ENCODE measurements at places on chromosomes 7 and 10.

DNA sequence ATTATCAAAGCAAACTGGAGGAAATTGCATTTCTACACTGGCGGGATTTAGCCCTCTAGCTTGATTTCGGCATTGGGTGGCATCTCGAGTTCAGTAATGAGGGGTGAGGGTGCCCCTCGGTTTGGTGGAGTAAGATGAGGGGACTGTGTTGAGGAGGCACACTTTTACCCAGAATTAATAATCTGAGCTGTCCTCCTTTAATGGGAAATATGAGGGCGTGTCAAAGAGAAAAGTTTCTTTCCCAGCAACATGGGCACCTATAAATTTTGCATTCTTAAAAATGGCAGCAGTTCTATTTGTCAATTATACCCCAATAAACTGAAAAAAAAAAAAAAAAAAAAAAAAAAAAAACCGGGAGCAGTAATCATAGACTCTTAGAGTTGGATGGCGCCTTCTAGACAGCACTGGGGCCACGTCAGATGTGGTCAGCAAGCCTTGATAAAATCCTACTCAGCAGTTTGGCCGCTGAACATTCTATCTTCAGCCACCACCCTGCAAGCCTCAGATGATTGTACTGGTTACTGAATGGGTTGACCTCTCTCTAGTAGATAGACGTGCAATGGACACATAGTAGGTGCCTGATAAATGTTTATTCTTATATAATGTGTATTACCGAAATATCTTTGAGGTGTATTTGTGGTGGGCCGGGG lies 931 bp downstream of the PAPSS2 start:
- DNase-seq: no peak

- DNase-seq: no peak
These were observed 882 bp upstream of the GAL3ST4 start for GRCh38 chr7:100169147-100169850.

- no peak for DNase-seq
These were observed 189.1 kb downstream of the LRRTM3 start for GRCh38 chr10:67114945-67115344.

- DNase-seq: no peak
These were observed 46.7 kb upstream of the MDFIC start for GRCh38 chr7:114875186-114875585.

DNA sequence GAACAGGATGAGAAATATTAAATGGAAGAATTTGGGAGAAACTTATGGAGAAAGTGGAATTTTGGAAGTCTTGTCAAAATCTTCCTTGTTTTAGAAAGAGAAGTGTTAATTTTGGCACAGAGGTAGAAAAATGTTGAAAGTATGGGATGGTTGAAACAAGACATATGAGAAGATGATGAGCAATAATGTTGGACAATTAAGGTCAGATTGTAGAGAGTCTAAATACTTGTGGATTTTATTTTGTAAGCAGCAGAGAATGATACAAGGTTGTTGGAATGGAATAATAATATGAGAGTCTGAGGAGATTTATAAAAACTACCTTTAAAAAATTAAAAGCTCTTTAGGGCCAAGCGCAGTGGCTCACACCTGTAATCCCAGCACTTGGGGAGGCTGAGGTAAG lies 34.6 kb downstream of the PHTF2 start:
- no peak for DNase-seq

DNA sequence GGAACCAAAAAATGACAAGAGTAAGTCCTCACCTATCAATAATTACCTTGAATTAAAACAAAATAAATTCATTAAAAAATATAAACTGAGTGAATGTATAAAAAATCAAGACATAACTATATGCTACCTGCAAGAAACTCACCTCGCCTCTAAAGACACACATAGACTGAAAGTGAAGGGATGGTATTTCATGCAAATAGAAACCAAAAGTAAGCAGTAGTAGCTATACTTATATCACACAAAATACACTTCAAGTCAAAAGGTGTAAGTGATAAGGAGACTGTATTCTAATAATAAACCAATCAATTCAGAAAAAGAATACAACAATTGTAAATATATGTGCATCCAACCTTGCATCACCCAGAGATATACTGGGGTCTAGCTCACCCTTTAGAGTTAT lies 332.6 kb downstream of the SH2D4B start:
- DNase-seq: no peak

GRCh38 chr10:102926842-102927241 lies 8.7 kb downstream of the CNNM2 start:
- DNase-seq: no peak

- DNase-seq: no peak
These were observed 111.1 kb downstream of the FZD1 start for GRCh38 chr7:91375378-91375777.

GRCh38 chr10:68284062-68285001 lies 47.5 kb upstream of the HNRNPH3 start:
- DNase-seq: peak; percentile 45

DNA sequence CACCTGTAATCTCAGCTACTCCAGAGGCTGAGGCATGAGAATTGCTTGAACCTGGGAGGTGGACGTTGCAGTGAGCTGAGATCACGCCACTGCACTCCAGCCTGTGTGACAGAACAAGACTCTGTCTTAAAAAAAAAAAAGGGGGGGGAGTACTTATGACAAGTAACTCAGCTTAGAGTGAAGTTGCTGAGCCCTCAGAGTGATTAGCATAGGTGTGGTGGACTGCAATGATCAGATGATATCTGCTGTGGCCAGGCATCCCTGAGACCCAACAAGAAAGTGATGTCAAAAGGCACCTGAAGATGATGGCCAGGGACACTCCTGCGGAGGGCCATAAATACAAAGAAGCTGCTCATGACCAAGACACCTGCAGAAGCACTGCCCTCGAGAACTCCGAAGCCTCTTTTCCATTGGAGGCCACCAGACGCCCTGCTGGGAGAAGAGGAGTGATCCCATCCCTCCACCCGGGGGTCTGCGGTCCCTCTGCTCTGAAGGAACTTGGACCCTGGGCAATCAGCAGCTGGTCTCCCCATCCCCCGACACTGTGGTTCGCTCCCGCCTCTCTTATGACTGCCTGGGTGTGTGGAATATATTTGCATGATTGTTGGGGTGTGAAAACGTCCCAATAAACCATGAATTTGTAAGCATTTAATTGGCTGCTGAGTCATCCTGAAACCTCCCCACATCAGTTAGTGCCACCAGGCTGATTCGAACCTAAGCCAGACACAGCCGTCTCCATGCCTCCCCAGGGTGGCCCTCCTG lies 46.0 kb downstream of the RASGEF1A start:
- DNase-seq: peak; percentile 1

DNA sequence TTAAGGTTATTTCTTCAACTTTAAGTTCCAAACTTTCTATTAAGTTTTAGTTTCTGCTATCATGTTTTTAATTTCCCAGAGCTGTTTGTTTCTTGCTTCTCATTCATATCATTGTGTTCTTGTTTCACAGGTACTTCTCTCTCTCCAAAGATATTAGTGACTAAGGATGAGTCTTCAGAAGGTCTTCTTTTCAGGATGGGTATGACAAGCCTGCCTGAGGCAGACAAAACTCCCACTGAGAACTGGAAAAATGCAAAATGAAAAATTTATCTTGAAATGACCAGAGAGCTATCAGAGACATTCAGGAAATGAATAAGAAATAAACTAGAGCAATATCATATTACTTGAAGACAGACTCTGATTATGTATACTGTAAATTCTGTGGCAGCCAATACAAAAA lies 110.8 kb upstream of the EGFR start:
- no peak for DNase-seq

DNA sequence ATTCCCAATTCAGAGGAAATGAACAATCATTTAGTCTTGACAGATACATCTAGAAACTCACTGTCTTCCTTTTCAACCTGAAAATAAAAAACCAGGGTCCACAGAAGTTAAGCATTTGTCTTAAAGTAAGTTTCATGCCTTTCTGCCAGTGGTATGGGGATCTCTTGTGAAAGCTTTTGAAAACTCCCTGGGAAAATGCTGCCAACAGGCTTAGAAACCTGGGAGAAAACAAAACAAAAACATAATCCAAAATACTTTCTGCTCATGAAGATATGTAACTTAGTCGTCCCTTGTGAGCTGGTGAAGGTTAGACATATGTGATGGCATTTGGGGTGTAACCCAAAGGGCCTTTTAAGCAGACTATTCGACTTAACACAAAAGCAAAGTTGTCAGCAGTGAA lies 66.4 kb upstream of the ZNF438 start:
- no peak for DNase-seq

- DNase-seq: no peak
These were observed 197.3 kb downstream of the PPP1R9A start for GRCh38 chr7:95104739-95105138.

GRCh38 chr10:18532881-18533535 lies 118.4 kb downstream of the NSUN6 start:
- DNase-seq: no peak

DNA sequence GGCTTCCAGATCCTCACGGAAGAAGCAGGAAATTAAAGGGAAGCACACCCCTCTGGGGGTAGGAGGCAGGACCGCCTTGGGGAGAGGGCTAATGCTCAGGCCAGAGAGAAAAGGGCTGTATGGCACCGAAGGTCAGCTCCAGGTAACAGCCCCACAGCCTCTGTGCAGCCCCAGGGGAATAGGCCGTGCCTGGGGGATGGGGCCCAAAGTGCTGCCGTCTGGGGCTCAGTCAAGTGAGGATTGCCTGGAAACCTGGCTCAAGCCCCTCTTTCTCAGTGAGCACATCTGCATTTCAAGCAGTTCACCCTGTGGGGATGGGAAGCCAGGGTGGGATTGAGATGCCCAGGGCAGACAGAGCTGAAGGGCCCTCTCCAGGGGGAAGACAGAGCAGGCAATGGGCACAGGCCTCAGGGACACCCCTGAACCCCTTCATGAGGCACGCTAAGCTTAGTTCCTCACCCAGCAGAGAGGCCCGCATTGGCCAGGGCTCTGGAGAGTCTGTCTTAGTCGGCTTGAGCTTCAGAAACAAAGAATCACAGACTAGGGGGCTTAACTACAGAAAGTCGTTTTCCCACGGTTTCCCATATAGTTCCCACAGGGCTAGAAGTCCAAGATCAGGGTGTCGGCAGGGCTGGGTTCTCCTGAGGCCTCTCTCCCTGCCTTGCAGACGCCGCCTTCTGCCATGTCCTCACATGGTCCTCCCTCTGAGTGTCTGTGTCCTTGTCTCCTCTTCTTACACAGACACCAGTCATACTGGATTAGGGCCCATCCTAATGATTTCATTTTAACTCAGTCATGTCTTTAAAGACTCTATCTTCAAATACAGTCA lies 118.2 kb downstream of the PTPN20 start:
- no peak for DNase-seq

DNA sequence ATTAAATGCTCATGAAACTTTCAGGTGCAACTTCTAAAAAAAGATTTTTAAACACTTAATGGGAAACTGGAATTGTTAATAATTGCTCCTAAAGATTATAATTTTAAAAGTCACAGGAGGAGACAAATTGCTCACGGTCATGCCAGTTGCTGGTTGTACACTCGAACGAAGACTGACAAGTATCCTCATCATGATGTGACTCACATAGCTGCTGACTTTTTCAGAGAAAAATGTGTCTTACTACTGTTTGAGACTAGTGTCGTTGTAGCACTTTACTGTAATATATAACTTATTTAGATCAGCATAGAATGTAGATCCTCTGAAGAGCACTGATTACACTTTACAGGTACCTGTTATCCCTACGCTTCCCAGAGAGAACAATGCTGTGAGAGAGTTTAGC lies 79.3 kb downstream of the ITGB8 start:
- no peak for DNase-seq

DNA sequence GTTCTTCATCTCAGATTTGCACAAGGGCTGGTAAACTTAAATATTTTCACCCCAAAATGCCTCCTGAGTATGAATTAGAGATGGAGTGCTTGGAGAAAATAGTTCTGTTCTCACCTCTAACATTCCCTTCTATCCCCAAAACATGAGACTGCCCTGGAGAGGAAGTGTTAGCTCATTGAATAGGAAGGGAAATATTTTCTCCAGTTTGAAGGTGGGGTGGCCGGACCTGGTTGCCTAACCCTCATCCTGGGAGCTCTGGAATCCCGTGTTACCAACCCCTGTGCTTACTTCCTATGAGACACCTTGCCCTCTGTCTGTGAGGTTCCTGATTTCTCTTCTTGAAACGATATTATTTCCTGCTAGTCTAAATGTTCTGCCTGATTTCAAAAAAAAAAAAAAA lies 779 bp downstream of the IFIT2 start:
- peak; percentile 4 for DNase-seq

DNA sequence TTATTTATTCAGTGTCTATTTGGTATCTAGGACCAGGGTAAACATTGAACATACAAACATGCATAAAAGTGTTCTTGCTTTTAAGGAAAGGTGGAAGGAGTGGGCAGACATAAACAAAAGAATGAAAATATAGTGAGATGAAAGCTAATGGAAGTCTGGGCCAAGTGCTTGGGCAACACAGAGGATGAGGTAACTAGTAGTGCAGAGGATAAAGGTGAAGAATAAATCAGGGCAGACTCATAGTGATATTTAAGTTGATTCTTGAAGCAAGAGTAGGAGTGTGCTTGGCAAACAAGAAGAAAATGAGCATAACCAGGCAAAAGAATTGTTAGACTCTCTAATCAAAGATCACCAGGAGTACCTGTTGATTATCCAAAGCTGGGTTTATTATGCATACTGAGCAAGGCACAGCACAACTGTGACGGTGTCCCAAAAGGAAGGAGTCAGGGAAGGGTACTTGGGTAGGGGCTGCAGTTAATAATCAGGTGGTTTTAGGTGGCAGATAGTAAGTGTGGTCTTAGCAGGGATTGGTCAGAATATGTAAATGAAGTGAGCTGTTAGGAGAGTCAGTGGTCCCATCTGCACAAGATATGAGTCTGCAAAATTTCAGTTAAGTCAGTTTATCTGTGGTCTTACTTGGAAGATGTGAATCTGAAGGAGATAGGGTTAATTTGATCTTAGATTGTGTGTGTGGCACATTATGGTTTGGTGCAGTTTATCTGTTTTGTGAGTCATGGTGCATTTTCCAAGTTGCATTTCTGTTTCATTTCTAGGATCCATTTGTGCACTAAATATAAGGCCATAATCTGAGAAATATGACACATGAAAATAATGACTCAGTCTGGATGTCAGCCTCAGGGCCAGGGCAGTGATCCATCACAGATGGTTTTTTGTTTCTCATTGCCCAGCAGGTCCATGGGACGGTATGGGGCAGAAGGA lies 30.6 kb upstream of the TAX1BP1 start:
- no peak for DNase-seq

GRCh38 chr10:69831231-69831855 lies 29.6 kb downstream of the COL13A1 start:
- DNase-seq: no peak

- no peak for DNase-seq
These were observed 46.2 kb downstream of the CHST3 start for GRCh38 chr10:72010234-72010973.

- DNase-seq: no peak
These were observed 28.8 kb upstream of the PRTFDC1 start for GRCh38 chr10:24981161-24981710.

DNA sequence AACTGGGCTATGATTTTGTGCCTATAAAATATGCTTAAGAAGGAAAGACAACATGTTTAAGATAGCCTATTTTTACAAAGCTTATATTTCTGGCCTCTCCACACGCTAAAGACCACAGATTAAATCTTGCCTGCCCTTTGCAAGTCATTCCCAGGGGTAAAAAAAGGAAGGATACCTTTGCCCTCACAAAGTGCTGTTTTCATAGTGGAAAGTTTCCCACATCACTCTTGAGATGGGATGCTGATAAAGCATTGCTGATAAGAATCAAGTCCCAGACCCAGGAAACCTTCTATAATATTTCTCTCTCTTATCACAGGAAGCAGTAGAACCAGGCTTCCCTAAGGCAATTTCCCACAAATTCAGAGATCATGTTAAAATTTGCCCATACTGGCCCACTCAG lies 56.5 kb downstream of the GSAP start:
- no peak for DNase-seq
